ENCODE measurements at places on chromosomes 1 and 21.

- no peak for DNase-seq
Observed at GRCh38 chr1:182397653-182398393, 2.6 kb downstream of the TEDDM1 start.

- no peak for DNase-seq
Observed at GRCh38 chr1:89552471-89553081, 27.9 kb downstream of the LRRC8B start.

DNA sequence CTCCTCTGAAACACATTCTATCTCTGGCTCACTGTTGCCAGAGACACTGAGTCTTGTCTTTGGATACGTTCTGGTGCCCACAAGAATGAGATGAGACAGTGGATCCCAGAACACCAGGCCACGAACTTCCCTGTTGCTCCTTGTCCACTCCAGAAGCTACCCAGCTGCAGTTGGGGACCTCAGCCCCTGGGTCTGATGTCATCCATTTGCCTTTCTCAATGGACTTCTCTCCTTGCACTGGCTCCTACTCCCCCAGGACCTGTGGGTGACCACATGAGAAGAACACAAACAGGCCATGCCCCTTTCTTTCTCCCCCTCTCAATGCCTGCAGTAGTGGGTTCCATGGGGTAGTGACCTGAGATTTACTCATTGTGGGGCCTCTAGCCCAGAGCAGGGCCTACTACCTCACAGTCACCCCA is 5.9 kb downstream of the NBPF1 start:
- DNase-seq: no peak

GRCh38 chr21:33817663-33818451 is 97.7 kb downstream of the ATP5PO start:
- no peak for DNase-seq

- DNase-seq: no peak
Observed at GRCh38 chr1:58946390-58946789, 162.5 kb upstream of the JUN start.
